ENCODE measurements at places on chromosomes 2 and 18. TPM values are rescaled to one million over a fixed set of nuclear protein-coding genes. Genes with fewer than 3 reads are reported as not detected.

- no peak overlapping the region for H3K4me3 ChIP-seq
- no peak for DNase-seq
- no peaks in the 10 kb centered on the region for H3K36me3 ChIP-seq
- H3K4me1 ChIP-seq = no peaks in the 10 kb centered on the region
- H3K27ac ChIP-seq = no peak overlapping the region
- no peaks in the 10 kb centered on the region for H3K27me3 ChIP-seq
These were observed 107.3 kb upstream of the ANKRD30BL start for GRCh38 chr2:132268977-132269523.

Gene RGPD3
- 0.80 TPM for total RNA-seq

GRCh38 chr2:25294573-25295462, 46.9 kb downstream of the DNMT3A start:
- no peaks in the 10 kb centered on the region for H3K27me3 ChIP-seq
- no peaks in the 10 kb centered on the region for H3K4me1 ChIP-seq
- H3K4me3 ChIP-seq = no peak overlapping the region
- H3K36me3 ChIP-seq = no peaks in the 10 kb centered on the region
- H3K27ac ChIP-seq = peak overlapping the region; percentile 79

GRCh38 chr18:76353500-76353899, 141.5 kb downstream of the ZNF516 start:
- H3K36me3 ChIP-seq = no peaks in the 10 kb centered on the region
- DNase-seq = no peak
- no peak overlapping the region for H3K4me3 ChIP-seq
- H3K27me3 ChIP-seq = no peaks in the 10 kb centered on the region
- no peak overlapping the region for H3K27ac ChIP-seq

GRCh38 chr2:55175254-55176093, 56.6 kb downstream of the CLHC1 start:
- no peaks in the 10 kb centered on the region for H3K4me1 ChIP-seq
- DNase-seq = no peak
- H3K27me3 ChIP-seq = no peaks in the 10 kb centered on the region

DNA sequence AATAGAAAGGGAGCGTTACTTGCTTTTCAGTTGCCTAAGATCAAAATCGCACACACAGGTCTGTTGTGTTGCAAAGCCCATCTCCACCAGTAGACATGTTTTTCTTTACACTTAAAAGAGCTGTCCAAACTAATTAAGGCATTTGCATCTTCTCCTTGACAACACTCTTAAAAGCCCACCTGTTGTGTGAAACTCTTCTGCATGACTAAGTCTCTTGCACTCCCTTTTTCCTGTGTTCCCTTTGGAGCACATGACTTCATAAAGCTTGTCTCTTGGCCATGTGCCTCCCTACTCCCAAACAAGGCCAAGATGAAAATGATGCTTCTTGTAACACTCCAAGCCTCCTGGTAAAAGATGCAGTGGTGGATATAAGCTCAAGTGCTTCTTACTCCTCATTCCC, 26.1 kb downstream of the PID1 start:
- no peak for DNase-seq
- no peaks in the 10 kb centered on the region for H3K4me1 ChIP-seq
- H3K36me3 ChIP-seq = no peaks in the 10 kb centered on the region
- no peaks in the 10 kb centered on the region for H3K27me3 ChIP-seq
- H3K4me3 ChIP-seq = no peak overlapping the region

Gene ALKAL2
- total RNA-seq = 16.1 TPM

Gene TTN
- 2.9 TPM for total RNA-seq

DNA sequence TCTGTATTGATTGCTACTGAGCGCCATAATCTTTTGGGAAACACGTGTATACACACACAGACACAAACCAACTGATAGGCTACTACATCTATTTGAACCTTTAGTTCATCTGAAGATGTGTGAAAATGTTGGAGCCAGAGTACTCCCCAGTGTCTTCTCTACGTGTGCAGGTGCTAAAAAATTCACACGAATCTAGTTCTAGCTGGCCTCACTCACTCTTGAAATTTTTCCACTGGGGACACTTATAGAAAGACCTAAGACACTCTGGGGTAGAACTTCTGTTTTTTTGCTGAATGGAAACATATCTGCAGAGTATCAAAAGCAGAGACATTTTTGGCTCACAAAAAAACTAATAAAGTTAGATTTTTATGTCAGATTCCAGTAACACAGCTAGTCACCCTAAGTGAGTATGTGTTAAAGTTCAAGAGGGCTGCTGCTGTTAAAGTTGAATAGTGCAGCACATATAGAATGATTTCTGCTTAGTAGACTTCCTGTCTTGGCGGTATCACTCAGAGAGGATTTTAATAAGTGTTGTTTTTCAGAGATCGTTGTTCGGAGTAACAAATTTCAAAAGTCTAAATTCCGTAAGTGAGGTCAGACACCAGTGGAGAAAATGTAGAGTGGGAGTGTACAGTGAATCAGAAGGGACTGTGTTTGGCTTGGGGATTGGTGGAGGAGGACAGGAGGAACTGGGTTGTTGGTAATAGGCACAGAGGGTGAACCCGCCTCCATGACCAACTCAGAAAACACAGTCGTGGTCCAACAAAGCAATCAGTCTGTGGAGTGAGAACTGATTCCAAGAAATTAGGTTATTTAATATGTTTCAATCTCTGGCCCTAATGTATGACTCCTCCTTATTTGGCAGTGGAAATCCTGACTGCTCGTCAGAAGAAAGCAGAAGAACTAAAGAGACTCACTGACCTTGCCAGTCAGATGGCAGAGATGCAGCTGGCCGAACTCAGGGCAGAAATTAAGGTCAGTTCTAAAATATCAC, 43.1 kb downstream of the KCTD18 start:
- H3K4me3 ChIP-seq = peak overlapping the region; percentile 0
- no peaks in the 10 kb centered on the region for H3K4me1 ChIP-seq
- peak overlapping the region; percentile 84 for H3K27ac ChIP-seq

Gene ANO7
- total RNA-seq = 1.6 TPM

DNA sequence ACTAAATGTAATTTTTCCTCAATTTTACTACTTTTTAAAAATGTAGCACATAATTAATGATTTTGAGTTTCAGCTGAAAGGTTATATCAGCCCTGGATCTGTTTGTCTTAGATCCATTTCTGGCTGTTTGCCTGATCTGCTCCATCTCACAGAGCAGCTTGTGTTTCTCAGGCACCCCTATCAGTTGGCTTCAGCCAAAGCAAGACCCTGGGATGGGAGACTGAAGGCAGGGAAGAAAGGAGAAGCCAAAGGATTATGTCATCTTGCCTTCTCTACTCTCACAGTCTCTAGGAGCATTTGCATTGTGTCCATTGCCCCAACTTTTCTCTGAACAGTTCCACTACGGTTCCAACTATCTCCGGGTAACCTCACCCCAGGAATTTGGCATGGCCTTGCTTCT, 110.5 kb downstream of the CCDC148 start:
- H3K27ac ChIP-seq = no peak overlapping the region
- DNase-seq = no peak
- H3K27me3 ChIP-seq = no peaks in the 10 kb centered on the region
- H3K36me3 ChIP-seq = no peaks in the 10 kb centered on the region

DNA sequence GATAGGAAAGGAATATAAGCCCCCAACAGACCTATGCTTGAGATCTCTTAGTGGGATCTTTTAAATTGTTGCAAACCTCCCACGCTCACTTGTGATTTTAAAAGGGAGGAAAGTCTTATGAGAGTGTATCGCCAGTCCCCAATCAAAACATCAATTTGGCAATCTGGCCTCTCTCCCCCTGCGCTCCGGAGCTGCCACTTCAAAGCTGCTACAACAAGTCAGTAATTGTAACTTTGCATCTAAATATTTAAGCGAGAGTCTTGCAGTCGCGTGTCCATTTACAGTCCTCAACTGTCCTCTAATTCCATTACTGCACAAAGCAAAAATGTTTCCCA, 8.4 kb downstream of the PAX3 start:
- no peak overlapping the region for H3K27ac ChIP-seq
- DNase-seq = no peak
- no peak overlapping the region for H3K4me3 ChIP-seq
- H3K36me3 ChIP-seq = no peaks in the 10 kb centered on the region
- H3K27me3 ChIP-seq = no peaks in the 10 kb centered on the region
- no peaks in the 10 kb centered on the region for H3K4me1 ChIP-seq

DNA sequence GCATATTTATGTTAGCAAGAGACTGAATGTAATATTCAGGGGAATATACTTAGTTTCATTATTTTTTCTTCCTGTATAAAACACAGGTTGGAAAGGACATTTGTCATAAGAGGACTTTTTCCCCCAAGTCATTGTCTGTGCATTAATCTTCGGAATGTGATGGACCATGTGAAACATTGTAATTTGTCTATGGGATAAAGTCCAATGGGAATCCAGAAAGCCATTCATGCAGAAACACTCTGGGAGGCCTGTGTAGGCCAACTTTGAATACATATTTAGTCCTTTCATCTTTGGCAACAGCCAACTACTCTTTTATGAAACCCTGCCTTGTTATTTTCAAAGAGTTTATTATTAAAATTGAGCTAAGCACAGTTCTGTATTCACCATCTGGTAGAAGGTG, 386.4 kb downstream of the PIK3C3 start:
- no peaks in the 10 kb centered on the region for H3K27me3 ChIP-seq
- H3K36me3 ChIP-seq = no peaks in the 10 kb centered on the region
- H3K27ac ChIP-seq = no peak overlapping the region
- no peak overlapping the region for H3K4me3 ChIP-seq
- H3K4me1 ChIP-seq = no peaks in the 10 kb centered on the region

GRCh38 chr2:61585383-61585782, 47.2 kb upstream of the XPO1 start:
- H3K27ac ChIP-seq = no peak overlapping the region
- H3K36me3 ChIP-seq = no peaks in the 10 kb centered on the region
- H3K27me3 ChIP-seq = no peaks in the 10 kb centered on the region

Gene REG1A
- not detected for total RNA-seq

DNA sequence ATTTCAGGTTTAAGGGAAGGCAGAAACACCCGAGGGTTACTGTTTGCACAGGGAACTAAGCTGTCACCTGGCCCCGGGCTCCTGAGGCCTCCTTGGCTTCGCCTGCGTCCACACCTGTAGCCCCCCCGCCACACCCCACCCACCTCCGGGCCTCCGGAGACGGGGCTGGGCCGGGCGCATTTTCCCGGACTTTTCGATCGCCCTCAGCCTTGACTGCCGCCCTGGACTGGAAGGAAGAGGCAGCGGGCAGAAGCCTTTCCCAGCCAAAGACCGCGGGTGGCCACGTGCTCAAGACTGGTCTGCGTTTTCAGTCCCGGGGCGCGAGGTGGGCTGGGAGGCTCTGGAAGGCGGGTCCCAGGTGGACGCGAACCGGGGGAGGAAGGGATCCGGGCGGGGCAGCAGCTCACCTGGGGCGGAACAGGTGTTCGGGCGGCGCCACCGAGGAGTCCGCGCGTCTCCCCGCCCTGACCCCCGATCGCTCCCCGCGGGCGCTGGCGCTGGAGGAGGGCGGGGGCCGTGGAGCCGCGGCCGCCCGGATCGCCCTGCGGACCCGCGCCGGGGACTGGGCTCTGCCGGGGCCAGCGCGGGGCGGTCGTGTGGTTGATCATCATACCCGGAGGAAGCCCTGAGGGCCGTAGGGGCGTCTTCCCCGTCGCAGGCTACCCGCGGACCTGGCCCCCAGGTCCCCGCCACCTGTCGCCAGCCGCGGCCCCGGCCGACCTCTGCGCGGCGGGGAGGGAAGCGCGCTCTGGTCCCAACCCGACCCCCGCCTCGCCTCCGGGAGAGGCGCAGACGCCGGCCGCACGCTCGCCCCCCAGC, 3.2 kb downstream of the ID2 start:
- H3K27ac ChIP-seq = peak overlapping the region; percentile 89
- peak overlapping the region; percentile 87 for H3K4me3 ChIP-seq
- H3K36me3 ChIP-seq = no peaks in the 10 kb centered on the region
- H3K4me1 ChIP-seq = no peaks in the 10 kb centered on the region

DNA sequence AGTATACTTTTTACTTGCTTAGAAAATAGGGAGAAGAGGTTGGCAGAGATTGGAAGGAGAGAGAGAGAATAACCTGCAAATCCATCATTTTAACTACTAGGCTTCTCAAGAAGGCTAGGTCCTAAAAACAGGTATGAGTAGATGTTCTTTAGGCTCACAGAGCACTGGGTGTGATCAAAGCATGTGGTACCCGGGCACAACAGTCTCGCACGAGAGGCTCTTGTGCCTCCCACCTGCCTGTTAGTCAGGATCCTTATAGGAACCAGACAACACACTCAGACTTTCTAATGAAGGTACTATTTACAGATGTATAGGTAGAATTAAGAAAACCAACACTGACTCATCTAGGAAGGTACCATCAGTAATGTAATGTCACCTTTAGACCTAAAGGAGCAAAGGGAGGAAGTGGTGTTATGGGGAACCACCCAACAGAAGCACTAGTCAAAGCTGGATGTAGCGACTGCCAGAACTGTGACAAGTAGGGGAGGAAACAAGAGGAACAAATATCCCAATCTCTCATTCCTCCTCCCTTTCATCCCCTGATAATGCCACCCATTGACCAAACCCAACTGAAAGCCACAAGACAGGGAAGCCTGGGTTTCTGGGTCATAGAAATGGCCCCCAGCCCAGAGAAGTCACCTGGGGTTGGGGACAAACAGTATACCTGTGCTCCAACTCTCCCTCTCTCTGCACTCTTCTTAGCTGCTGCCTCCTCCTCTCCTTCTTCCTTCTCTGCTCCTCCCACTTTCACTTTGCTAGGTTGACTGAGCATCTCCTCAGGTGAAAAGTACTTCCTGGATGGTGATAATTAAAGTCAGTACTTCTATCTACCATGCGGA, 16.0 kb upstream of the MARCHF4 start:
- H3K4me1 ChIP-seq = no peaks in the 10 kb centered on the region
- H3K27me3 ChIP-seq = no peaks in the 10 kb centered on the region
- H3K4me3 ChIP-seq = no peak overlapping the region
- H3K27ac ChIP-seq = no peak overlapping the region

Gene NTSR2
- total RNA-seq = not detected

Gene AKAIN1
- not detected for total RNA-seq

- H3K4me3 ChIP-seq = no peak overlapping the region
- no peak for DNase-seq
- H3K27ac ChIP-seq = no peak overlapping the region
- H3K4me1 ChIP-seq = no peaks in the 10 kb centered on the region
- H3K27me3 ChIP-seq = no peaks in the 10 kb centered on the region
These were observed 26.3 kb downstream of the MBP start for GRCh38 chr18:77106331-77106730.

Gene RNF152
- 31.5 TPM for total RNA-seq

Gene CNGA3
- total RNA-seq = under 0.01 TPM

DNA sequence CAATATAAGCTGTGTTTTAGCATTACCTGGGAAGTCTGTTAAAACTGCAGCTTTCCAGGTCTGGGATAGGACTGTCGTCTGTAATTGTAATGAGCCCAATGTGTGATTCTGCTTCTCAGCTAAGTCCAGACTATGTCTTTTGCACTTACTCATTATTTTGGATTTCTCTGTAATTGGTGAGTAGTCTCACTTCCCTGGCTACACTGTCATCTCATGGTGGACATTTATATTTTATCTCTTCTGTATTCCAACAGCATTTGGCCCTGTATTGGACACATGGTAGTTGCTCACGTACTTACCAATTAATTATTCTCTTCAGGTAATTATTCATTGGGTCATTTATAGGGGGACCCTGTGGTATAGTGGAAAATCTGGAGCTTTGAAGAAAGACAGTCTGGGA, 28.0 kb downstream of the LHCGR start:
- no peaks in the 10 kb centered on the region for H3K36me3 ChIP-seq
- H3K27me3 ChIP-seq = no peaks in the 10 kb centered on the region
- H3K4me1 ChIP-seq = no peaks in the 10 kb centered on the region
- H3K27ac ChIP-seq = no peak overlapping the region

GRCh38 chr2:217075268-217076057, 215.6 kb upstream of the TNP1 start:
- DNase-seq = no peak
- no peaks in the 10 kb centered on the region for H3K27me3 ChIP-seq
- H3K27ac ChIP-seq = no peak overlapping the region
- H3K4me3 ChIP-seq = no peak overlapping the region
- no peaks in the 10 kb centered on the region for H3K36me3 ChIP-seq

All from breast epithelium (tissue), 4 donors.